Neural progenitor cell (in vitro differentiated cells): ENCODE measurements at places on chromosomes 3 and 15. TPM values are rescaled to one million over a fixed set of nuclear protein-coding genes. Genes with fewer than 3 reads are reported as not detected.

DNA sequence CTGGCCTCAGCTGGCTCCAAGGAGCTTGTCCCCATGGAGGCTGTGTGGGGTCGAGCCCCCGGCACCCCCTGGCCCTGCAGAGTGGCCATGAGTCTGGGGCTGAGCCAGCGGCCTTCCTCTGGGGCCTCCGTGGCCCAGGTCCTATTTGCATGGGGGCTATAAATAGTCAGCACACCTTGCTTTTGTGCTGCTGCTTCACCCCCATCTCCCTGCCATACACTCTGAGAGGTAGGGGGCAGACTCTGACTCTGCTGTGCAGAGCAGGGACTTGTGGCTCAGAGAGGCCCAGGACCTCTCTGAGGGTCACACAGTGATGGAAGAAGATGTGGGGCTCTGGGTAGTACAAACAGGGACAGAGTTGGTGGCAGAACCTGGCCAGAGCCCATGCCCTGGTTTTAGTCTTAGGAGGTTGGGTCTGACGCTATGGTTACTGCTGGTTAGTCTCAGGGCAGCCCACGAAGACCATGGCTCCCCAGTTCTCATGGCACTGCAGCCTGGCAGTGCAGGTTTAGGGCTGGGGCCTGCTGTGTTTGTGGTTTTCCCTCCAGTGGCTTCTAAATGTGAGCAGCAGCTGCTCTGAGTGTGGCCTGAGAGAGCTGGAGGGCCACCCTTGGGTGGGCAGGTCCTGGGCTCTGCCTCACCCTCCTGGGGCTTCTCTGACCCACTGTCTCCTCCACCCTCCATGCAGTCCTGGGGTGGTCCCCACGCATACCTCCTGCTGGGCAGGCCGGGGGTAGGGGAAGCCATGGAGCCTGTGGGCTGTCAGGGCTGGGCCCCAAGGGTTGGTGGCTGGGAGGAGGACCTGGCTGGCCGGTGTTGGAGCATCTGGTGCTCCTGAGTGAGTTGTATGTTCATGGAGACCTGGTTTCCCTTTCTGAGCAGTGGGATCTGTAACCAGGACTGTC is 13.6 kb downstream of the PRKCD start:
- DNase-seq = no peak
- H3K27ac ChIP-seq = no peak overlapping the region
- H3K4me1 ChIP-seq = peaks cover 8% of the 10 kb centered on the region

DNA sequence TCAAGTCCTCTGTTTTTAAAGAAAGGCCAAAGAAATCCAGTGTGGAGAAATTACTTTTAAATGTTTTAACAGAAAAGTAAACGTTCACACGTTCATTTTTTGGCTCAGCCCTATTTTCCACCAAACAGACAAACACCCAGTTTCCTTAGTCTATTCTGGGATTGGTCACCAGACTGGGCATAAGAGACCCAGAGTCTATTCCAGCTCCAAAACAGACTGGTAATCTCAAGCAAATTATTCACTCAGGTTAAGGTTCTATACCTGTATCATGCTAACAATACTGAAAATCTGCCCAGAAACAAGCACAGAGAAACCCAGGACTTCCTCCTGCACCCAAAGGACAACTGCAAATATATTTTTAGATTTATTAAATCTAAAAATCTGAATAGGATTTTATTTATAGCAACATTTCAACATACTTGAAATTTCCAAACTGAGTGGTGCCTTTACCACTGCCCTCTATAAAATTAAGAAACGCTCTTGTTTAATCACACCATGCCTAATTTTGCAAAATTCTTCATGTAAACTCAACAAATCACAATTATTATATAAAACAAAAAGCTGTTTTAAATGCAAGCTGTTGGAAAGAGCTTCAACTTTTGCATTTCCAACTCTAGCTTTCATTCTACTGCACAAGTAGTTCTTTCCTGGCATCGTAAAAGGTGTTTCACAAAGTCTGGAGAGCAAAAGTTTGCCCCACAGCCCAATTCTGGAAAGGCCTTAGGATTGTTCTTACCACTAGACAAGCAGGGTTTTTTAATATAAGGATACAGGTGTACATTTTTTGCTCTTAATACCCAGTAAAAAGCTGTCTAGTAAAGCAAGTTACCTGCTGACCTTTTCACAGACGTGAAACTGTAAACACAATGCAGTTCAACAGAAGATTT is 18.7 kb downstream of the ZNF148 start:
- H3K36me3 ChIP-seq = no peaks in the 10 kb centered on the region
- no peaks in the 10 kb centered on the region for H3K27me3 ChIP-seq
- no peak for DNase-seq
- H3K4me1 ChIP-seq = peaks cover 4% of the 10 kb centered on the region

DNA sequence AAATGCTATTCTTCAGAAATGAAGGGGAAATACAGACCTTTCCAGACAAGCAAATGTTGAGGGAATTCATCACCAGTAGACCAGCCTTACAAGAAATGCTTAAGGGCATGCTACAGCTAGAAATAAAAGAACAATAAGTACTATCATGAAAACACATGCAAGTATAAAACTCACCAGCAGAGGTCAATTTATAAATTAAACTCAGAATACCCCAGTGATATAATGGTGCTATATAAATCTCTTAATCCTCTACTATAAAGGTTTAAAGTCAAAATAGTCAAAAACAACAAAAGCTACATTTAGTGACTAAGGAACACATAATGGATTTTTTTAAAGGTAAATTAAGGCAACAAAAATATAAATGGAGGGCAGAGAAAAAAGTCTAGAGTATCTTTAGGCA is 142.5 kb downstream of the CPNE4 start:
- no peak for DNase-seq
- H3K27ac ChIP-seq = no peak overlapping the region
- H3K4me1 ChIP-seq = no peaks in the 10 kb centered on the region
- H3K36me3 ChIP-seq = no peaks in the 10 kb centered on the region
- H3K27me3 ChIP-seq = no peaks in the 10 kb centered on the region

- DNase-seq = no peak
- no peaks in the 10 kb centered on the region for H3K27me3 ChIP-seq
- no peaks in the 10 kb centered on the region for H3K36me3 ChIP-seq
- H3K4me3 ChIP-seq = no peak overlapping the region
- no peak overlapping the region for H3K27ac ChIP-seq
Observed at GRCh38 chr3:188635258-188636042, 481.5 kb downstream of the LPP start.

GRCh38 chr3:60017631-60018030 is 967.8 kb upstream of the CFAP20DC start:
- H3K27ac ChIP-seq = no peak overlapping the region
- no peaks in the 10 kb centered on the region for H3K4me1 ChIP-seq
- no peak for DNase-seq
- H3K4me3 ChIP-seq = no peak overlapping the region

The ZPLD1 gene
- total RNA-seq = 0.28 and 0.31 TPM in 2 replicates

The PLSCR5 gene
- total RNA-seq = not detected in 2 replicates
